BE2C (cell line): ENCODE measurements at places on chromosomes 16 and 17.
A peak's percentile ranks its signal among the peaks of the same experiment; 100 is the strongest.

DNA sequence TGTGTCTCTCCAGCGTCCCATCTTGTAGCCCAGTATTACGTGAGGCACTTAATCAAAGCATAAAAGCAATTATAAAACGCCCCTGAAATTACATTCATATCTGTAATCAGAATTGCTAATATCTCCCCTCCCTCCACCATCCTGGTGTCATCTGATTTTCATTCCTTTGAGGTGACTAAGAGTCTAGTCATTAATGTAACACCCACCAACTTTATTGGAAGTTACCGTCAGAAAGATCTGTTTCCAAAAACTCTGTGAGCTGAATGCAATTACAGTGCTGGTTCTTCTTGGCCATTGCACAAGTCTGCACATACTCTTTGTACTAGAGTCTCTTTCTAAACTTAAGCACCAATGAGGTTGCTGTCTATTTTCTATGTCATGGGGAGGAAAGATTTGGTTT is 12.5 kb upstream of the MAF start:
- DNase-seq, result no peak

GRCh38 chr16:68400083-68400923 is 48.0 kb downstream of the SMPD3 start:
- no peak for DNase-seq

DNA sequence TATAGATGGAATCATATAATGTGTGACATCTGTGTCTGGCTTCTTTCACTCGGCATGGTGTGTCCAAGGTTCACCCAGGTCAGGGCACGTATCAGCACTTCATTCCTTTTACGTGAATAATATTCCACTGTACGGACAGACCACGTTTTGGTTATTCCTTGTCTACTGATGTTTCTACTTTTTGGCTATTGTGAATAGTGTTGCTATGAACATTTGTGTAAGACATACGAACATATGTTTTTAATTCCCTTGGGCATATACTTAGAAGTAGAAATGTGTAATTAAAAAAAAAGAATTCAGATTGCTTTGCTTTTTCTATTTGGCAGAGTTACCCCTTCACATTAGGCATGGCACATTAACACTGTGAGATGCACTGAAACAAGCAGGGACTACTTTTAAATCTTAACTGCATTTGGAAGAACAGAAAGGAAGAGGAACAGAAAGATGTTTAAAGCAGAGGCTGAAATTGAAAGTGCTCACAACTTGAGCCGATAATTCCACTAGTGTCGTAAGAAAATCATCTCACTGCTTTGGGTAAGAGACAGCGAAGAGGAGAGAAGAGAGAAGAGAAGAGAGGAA is 105.3 kb downstream of the VPS53 start:
- no peak for DNase-seq

GRCh38 chr17:82548681-82549303 is 29.3 kb downstream of the FOXK2 start:
- DNase-seq, result no peak

- DNase-seq, result no peak
Observed at GRCh38 chr16:64858076-64858475, 263.8 kb downstream of the CDH11 start.

DNA sequence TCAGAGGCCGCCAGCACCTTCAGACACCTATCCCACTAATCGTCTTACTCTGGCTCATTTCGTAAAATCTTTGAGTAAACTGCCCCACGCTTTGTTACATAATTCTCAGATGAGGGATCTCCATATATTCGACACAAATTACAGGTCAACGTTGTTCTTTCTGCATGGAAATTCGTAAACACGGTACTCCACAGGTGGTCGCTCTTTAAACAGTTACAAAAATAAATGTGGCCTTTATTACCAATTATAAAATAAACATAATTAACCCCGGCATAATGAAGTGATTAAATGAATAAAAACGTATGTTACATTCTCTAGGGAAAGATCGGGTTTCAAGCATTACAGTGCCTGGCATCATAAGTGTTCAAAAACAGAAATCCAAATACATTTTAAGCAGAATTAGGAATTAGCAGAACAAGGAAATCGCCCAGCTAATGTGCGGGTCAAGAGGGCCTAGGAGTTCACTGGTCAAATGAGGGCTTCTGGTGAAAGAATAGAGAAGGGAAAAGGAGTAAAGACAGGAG is 943 bp upstream of the PIP4K2B start:
- DNase-seq, result no peak

DNA sequence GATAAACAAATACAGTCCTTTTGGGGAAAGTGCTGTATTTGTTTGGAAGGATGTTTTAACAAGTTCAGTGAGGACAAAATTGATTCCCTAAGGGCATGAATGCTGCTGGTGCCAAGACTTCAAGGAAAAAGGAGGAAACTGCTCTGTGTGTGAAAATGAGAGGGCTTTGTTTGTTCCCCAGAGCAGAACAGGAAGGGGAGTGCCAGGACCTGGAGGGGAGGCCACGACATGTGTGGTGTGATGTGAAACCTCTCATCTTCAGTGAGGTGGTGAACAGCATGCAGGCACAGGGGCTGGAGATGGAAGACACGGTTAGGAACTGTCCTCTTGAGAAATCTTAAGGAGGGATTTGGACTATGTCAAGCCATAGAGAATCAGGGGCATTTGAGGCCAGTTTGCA is 46.6 kb upstream of the GRIN2A start:
- no peak for DNase-seq

- no peak for DNase-seq
Observed at GRCh38 chr16:68658341-68658973, 13.3 kb downstream of the CDH3 start.

DNA sequence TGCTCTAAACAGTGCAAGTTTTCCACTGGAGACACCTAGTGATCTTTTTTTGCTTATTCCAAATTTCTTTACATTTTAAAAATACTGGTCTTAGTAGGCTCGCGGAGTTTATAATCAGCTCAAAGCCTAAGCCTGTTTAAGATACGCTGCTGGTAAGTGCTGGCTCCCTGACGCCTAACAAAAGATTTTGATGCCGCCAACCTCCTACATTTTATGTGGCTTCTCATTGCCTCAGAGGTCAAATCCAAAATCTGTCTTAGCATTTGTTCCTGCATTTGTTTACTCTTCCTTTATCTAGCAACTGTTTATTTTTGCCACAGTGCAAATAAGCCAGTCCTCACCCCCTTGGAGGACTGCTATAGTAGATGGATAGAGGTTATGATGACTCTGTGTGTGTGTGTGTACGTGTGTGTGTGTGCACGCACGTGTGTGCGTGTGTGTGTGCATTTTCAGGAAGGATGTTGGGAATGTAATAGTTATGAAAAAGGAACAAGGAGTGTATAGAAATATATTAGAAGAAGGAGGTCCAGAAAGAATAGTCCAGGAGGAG is 24.8 kb downstream of the HS3ST3B1 start:
- DNase-seq, result no peak

GRCh38 chr16:17155485-17155884 is 315.3 kb downstream of the XYLT1 start:
- DNase-seq, result no peak

GRCh38 chr17:74339537-74340195 is 13.6 kb downstream of the KIF19 start:
- no peak for DNase-seq

GRCh38 chr16:17347624-17348023 is 123.1 kb downstream of the XYLT1 start:
- no peak for DNase-seq

DNA sequence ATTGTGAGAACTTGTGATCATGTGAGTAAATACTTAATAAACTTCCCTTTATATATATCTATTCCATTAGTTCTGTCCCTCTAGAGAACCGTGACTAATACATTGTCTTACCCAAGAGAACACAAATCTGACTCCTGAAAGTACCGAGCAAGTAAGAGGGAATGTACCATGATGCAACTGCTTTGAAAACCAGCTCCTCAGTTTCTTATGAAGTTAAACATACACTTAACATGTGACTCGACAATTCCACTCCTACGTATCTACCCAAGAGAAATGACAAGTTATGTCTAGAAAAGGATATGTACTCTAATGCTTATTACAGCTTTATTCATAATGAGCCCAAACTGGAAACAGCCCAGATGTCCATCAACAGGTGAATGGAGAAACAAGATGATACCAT is 8.8 kb upstream of the GJD3 start:
- DNase-seq, result no peak

DNA sequence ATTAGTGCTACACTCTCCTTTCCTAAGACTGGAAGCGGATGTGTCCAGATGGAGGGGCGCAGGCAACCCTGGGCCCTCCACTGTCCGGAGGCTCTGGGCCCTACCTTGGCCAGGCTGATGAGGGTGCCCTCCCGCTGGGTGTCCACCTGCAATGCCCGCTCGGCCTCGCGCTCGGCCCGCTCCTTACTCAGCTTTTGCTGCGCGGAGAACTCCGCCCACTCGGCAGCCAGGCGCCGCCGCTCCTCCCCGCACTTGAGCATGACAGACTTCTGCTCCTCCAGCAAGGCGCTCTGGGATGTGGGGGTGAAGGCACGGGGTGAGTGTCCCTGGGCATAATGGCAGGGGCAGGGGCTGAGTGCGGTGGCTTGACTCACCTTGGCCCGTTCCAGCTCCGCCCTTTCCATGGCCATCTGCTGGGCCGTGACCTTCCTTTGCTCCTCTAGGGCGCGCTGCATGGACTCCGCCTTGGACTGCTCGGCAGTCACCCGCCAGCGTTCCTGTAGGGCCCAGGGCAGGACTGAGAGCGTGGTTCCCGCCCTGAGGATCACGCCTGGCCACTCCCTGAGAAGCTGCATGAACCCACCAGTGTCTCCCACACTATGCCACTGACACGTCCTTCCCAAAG is 10.1 kb upstream of the MRPL38 start:
- no peak for DNase-seq

DNA sequence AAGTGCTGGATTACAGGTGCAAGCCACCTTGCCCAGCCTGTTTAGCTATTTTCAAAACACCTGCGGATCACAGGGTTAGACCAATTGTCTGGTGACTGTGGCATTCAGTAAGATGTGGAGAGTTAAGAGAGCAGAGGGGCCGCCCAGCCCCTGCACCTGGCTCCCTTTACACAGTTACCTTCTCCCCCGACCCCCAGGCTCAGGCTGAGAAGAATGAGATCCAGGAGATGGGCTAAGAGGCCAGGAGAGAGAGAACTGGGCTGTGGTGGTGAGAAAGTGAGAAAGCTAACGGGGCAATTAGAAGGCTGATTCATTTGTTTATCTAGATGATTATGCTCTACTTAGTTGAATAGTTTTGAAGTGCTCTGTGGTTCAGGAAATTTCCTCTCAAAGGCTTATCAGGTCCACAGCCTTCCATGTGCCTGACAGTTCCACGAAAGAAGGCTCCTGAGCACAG is 67.8 kb upstream of the AXIN2 start:
- DNase-seq, result no peak

- peak; percentile 43 for DNase-seq
Observed at GRCh38 chr17:29176558-29177351, 3.4 kb downstream of the MYO18A start.

DNA sequence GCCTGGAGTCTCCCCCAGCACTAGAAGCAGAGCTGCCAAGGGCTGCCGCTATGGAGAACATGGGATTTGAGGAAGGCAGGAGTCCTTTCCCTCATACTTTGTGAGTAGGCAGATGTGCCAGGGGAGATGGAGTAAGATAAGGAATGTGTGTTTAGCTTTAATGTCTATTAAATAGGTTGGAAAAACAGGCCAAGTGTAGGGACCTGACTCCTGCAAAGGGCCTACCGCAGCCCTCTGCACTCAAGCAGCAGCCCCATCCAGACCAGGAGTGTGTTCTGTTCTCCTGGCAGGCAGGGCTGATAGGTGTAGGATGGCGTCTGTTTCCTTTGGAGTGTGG is 1.8 kb upstream of the MIF4GD start:
- peak; percentile 55 for DNase-seq

GRCh38 chr16:27377666-27378485 is 24.1 kb upstream of the IL21R start:
- DNase-seq, result no peak

- DNase-seq, result no peak
Observed at GRCh38 chr17:68054296-68054900, 18.9 kb downstream of the KPNA2 start.

- DNase-seq, result no peak
Observed at GRCh38 chr16:86833136-86833535, 254.8 kb downstream of the FOXL1 start.

GRCh38 chr17:16974569-16975276 is 2.8 kb upstream of the TNFRSF13B start:
- DNase-seq, result no peak

- no peak for DNase-seq
Observed at GRCh38 chr16:64074706-64075105, 1047.2 kb downstream of the CDH11 start.

DNA sequence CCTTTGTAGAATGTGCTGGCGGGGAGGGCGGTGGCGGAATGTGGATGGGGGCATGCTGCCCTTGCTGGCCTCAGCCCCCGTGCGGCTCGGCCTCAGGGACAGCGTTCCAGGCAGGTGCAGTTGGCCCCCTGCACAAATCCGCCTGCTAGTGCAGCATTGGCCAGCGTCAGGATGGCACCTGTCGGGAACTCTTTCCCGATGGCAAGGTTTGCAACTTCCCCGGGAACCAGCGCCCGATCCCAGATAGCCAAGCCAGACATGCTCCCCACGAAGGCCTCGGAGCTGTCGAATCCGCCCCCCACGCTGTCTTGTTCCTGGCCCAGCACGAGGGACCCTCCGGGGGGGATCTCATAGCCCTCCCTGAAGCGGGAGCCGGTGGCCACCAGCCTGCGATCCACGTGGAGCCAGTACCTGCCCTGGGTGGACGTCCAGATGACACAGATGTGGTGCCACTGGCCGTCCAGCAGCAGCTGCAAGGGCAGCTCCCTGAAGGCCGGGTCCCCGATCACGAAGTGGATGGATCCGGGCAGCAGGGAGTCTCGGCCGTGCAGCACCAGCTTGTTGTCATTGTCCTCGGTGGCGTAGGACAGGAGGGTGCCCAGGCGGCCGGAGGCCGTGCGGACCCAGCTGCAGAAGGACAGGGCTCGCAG is 2.8 kb downstream of the PTX4 start:
- no peak for DNase-seq

- no peak for DNase-seq
Observed at GRCh38 chr17:46106966-46107644, 86.1 kb downstream of the KANSL1 start.

- no peak for DNase-seq
Observed at GRCh38 chr16:75219838-75220237, 1.1 kb downstream of the CTRB1 start.

- no peak for DNase-seq
Observed at GRCh38 chr17:16300554-16300953, 52.7 kb downstream of the CENPV start.

GRCh38 chr17:9309216-9309615 is 266.4 kb downstream of the STX8 start:
- no peak for DNase-seq

DNA sequence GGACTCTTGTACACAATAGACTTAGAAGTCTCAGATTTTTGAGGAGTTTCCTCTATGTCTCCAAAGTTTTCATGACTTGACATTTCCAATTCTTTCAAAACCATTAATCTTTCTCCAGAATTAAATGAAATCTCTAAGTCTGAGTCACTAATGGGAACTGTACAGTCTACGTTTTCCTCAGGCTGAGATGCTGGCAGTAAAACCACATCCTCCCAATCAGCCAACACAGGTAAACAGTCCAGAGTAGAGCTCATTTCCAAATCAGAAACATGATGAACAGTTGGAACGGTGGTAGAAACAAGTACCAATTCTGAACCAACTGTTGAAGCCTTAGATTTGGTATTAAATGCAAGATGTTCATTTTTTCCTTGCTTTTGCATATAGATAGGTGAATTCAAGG is 7.9 kb downstream of the ERI2 start:
- no peak for DNase-seq

GRCh38 chr16:4763791-4764190 is 3.2 kb downstream of the ZNF500 start:
- DNase-seq, result no peak

- DNase-seq, result no peak
Observed at GRCh38 chr16:68009157-68009735, 6.5 kb downstream of the DPEP2NB start.
